ENCODE measurements at places on chromosomes 5 and 9.

- peak; percentile 47 for DNase-seq
Measured at GRCh38 chr5:73312146-73312871, 136.3 kb downstream of the FOXD1 start.

DNA sequence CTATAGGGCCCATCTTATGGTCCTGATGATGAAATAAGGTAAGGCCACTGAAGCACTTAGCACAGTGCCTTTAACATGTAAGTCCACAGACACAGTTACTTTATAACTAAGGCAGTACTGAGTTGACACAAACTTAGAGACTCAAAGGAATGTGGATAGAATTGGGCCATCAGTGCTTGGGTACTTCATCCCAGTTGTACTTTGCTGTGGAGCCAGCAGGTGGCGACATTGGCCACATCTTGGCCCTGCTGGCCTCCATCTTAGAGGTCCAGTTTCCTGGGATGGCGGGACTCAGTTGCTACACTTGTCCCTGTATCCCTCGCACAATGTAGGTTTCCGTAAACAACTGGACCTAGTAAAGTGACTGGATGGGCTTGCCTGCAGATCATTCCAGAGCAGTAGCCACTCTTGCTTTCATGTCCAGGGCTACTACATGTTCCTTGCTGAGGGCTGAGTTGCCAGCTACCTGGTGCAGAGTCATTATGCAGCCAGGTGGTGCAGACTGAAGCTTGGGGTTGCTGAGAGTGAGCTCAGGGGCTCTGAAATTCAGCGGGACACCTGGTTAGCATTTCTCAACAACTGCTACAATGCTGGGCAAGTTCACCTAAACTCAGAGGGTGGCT is 10.6 kb downstream of the MTAP start:
- peak; percentile 62 for DNase-seq

DNA sequence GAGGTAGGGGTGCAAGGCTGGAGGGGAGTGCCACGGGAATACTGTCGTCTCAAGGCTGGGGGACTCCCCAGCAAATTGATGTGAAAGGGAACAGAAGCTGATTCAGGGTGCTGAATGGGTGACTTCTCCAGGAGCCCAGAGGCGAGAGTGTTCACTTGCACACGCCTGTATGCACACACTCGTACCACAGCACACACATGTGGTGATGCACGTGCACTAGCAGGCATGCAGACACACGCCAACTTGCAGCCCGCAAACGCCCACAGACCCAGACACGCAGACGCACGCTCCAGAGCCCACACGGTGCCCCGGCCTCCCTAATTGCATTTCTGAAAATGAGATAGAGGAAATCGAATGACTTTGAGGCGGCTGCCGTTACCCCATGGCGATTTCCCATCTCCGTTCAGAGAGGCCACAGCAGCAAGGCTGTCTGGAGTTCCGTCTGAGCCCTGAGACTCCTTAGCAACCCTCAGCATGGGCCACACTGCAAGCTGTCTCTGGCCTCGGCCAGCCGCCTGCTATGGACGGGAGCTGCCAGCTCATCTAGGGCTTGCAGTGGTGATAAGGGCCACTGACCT is 9.1 kb upstream of the ADAMTS2 start:
- no peak for DNase-seq

GRCh38 chr9:3876553-3876952 is 350.8 kb upstream of the RFX3 start:
- DNase-seq, result no peak

DNA sequence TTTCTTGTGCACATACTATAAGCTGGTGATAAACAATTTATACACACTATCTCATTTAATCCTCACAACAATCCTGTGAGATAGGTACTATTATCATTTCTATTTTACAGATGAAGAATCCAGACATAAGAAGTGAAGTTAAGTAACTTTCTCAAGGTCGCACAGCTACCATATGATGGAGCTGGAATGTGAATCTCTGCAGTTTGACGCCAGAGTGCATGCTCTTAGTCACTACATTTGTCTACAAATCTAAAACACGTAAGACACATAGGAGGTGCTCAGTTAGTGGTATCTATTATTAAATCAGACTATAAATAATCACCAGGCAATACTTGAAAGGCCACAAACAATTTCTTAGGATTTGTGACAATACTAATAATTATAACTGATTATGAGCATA is 45.0 kb upstream of the CDKN2B start:
- no peak for DNase-seq

DNA sequence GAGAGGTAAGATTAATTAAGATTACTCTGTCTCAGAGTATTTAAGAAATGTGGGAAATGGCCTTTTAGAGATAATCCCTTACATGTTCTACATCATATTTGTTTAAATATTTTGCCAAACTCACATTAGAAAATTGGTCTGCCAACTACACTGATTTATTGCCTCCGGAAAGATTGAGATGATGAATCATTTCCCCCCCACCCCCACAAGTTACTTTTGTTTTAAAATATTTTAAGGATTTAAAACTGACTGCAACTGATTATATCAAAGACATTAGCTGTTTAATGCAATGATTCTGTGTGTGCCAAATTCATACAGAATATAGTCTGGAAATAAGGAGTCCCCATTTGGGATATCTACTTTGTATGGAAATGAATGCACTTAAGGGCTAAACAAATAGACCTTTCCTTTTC is 674.4 kb downstream of the PRR16 start:
- DNase-seq, result no peak

- no peak for DNase-seq
Measured at GRCh38 chr5:167415779-167416746, 875.4 kb upstream of the WWC1 start.

DNA sequence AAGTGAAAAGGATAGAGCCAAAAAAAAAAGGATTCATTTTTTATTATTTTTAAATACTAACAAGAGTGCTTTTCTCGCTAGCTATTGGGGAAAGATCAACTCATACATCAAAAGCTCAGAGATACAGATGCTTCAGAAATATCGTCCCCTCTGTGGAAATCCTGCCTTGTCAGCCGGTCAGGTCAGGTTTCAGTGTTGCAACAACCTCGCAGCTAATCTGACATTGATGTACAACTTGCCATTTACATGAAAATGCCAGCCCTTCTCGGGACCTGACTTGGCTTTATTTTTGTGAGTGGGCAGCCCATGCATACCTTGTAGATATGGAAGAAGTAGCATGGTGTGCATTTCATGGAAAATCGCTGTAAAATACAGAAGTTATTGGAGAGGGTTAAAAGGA is 358.8 kb upstream of the ADAMTS16 start:
- no peak for DNase-seq

DNA sequence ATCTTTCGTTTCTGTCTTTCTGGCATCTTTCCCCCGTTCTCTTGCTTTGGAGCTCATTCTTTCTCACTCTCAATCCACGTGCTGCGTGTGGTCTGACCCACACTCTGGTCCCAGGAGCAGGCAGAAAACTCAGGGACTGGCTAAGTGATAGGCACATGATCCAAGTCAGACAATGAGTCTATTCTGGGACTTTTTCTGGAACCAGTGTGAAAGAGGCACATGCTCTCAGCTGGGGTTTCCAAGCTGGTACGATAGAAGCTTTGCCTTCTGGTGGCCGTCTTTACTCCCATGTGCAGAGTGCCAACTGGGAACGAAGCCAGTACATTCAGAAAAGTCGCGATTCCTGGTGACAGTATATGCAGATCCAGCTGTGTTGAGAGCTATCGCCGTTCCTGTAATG is 94.4 kb downstream of the PDZD2 start:
- DNase-seq, result no peak

- no peak for DNase-seq
Measured at GRCh38 chr9:82466616-82467260, 478.2 kb downstream of the SPATA31D1 start.

DNA sequence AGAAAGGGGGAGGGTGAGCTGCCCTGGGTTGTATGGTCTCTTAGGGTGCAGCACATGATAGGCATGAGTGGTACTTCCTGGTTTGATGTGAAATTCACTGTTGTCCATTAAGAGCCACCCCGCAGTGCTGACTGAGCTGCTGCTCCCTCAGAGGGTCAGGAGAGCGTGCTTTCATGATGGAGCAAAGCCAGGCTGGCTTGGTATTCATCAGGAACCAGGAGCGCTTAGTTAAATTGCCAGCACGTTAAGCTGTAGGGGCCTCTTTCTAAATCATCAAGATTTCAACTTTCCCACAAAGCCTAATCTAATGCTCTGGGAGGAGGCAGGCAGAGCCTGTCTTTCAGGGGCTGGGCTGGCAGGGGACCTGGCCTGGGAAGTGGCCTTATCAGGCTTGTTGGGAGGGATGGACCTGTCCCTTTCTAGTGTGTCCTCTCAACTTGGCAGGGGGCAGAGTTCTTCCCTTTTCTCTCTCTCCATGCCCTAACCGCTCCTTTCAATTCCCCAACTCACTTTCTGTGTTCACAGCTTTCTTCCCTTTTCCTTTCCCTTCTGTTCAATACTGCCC is 7.9 kb downstream of the CYSTM1 start:
- DNase-seq, result no peak

- DNase-seq, result peak; percentile 35
Measured at GRCh38 chr5:50593681-50594080, 72.8 kb upstream of the PARP8 start.

DNA sequence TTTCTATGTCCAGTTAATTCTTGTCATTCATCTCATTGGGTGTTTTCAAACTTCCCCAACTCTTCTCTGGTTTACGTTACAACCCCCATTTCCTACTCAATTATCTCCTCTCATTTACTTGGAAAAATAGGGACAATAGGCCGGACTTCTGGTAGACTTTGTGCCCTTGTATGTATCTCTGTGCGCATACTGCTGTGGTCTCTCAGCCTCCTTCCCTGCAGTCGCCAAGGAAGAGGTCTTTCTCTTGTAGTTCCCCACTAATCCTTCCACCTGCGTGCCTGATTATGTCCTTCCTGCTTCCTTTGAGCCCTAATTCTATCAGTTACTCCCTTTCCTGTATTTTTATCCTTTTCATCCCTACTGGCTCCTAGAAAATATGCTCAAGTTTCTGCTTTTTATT is 176.3 kb downstream of the GDNF start:
- DNase-seq, result no peak

GRCh38 chr9:132160802-132161742 is 786 bp upstream of the NTNG2 start:
- DNase-seq, result peak; percentile 61

- DNase-seq, result no peak
Measured at GRCh38 chr9:8570776-8571175, 771.2 kb upstream of the DMAC1 start.

DNA sequence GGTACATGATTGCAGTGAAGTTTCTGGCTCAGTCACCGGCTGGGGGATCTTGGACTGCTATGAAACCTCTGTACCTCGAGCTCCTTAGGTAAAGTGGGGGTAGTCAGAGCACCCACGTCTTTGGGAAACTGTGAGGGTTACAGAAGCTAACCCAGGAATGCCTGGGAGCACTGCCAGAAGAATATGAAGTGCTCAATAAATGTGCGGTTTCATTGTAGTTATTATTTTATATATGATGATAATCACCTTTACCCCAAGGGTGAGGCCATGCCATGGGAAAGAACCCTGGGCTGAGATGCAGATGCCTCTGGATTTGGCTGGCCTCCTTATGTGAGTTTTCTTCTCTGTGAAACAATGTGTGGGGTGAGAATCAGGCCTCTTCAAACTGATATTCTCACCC is 3.7 kb downstream of the NPR3 start:
- no peak for DNase-seq

DNA sequence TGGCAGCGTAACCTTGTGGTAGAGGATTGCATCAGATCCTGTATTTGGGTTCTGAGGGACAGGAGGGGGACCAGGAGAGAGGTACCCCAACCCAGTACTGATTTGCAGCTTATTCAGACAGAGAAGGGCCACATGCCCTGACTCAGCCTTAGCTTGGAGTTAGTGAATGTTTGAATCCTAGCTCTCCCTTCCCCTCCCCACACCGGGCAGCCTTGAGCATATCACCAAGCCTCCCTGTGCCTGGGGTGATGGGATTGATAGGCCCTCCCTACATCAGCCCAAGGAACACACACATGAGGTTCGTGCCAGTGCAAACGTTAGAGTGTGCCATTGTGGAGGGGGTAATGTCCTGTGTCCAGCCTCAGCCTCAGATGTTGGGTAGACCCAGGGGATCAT is 71.9 kb downstream of the AMBP start:
- DNase-seq, result no peak

- no peak for DNase-seq
Measured at GRCh38 chr5:179614745-179615144, 8.7 kb downstream of the HNRNPH1 start.

DNA sequence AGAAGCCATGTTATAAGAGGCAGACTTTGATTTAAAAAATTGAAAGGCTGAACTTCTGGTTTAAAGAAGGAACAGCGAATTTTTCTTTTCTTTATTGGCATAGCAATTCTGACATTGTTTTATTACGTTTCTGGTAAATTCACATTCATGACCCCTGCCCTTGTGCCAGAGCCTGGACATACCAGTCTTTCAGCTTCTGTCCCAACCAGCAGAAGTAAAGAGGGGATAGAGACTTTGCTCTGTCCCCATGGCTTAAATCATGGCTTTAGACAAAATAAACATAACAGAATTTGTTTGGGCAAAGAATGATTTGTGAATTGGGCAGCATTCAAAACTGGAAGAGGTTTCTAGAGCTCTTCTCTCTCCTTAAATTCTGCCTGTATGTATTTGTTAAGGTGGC is 15.3 kb downstream of the CAST start:
- no peak for DNase-seq

DNA sequence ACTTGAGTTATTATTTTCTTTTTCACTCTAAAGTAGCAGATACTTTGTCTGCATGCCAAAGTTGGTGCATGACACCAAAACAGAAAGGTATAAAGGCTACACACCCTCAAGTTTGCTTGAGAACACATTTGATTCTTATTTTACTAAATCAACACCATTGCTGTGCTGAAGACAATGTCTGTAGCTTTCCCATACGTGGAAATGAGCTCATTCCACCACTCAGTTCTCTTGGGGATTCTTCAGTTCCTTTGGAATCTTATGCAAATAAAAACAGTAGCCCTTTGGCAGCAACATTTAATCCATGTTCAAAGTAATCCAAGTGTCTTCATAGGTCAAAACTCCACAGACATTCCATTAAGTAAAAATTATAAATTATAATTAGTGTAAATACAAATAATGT is 264.9 kb downstream of the TLE1 start:
- DNase-seq, result no peak

DNA sequence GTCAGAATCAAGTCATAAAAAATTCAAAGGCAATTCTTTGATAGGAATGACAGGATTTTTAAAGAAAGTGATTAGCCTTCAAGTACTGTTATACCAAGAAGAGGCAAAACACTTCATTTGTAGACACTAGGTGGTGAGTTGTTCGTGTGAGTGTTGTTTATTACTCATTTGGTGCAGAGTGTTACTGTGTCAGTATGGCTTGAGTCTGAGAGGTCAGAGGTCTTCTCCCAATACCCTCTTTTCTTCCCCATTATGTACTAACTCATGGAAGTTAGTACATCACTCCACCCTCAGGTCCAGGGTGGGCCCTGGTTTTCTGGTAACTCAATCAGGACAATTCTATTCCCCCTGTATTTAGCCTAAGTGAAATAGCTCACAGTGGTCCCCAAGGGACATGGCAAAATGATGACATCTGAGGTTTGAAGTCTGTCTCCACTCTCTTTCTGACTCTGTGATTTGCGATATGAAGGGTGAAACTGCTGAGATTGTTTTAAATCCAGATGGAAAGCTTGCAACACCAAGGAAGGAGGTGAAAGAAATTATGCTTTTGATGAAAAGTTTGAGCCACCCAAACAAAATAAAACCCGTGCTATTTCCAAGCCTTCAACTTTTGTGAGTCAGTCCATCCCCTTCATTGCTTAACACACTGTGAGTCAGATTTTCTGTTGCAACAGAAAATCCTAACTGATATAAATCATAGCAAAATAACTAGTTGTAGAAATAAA is 56.8 kb downstream of the NUDT12 start:
- DNase-seq, result no peak
